ENCODE measurements at places on chromosomes 1 and 21.

DNA sequence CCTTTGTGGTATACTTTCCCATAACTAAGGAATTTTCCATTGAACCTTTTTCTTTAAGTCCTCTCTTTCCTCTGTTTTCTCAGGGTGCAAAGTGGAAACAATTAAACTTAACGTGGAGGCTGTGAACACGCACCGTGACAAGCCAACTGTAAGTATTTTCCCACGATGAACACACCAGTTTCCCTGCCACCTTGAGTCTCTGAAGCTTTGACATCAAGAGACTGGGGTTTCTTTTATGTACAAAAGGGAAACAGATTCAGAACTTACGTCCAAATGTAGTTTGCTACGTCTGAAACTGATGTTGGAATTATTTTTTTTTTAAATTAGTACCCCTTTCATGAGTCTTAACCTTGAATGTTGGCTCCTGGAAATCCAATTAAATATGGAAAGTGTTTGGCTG lies 17.2 kb upstream of the C4BPB start:
- no peak for DNase-seq

DNA sequence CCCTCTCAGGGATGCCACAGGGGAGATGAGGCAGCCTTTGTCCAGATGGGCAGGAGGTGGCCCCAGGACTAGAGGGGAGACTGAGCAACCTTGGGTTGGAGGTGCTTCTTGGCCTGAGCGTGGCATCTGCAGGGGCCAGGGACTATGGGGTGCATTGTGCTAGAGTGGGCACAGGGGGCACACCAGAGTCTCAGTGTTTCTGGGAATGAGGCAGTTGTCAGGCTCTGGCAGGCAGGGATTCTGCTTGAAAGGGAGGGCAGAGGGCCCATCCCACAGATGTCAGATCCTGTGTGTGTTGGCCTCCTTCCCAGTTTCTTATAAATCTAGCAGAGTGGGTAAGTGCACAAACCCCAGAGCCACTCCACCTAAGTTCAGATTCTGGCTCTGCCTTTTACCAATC lies 13.7 kb downstream of the LGR6 start:
- DNase-seq: no peak

- DNase-seq: no peak
Measured at GRCh38 chr1:151504252-151504651, 6.9 kb upstream of the CGN start.

GRCh38 chr1:162430583-162430982 lies 18.6 kb upstream of the SH2D1B start:
- DNase-seq: no peak

GRCh38 chr1:225573216-225573615 lies 79.7 kb downstream of the ENAH start:
- DNase-seq: no peak

- DNase-seq: no peak
Measured at GRCh38 chr1:98002288-98002687, 81.5 kb upstream of the DPYD start.

GRCh38 chr1:44596511-44596910 lies 77.8 kb downstream of the TMEM53 start:
- no peak for DNase-seq

GRCh38 chr1:212182579-212182978 lies 102.6 kb upstream of the PPP2R5A start:
- no peak for DNase-seq

- no peak for DNase-seq
Measured at GRCh38 chr21:31606081-31606874, 53.2 kb upstream of the SOD1 start.

DNA sequence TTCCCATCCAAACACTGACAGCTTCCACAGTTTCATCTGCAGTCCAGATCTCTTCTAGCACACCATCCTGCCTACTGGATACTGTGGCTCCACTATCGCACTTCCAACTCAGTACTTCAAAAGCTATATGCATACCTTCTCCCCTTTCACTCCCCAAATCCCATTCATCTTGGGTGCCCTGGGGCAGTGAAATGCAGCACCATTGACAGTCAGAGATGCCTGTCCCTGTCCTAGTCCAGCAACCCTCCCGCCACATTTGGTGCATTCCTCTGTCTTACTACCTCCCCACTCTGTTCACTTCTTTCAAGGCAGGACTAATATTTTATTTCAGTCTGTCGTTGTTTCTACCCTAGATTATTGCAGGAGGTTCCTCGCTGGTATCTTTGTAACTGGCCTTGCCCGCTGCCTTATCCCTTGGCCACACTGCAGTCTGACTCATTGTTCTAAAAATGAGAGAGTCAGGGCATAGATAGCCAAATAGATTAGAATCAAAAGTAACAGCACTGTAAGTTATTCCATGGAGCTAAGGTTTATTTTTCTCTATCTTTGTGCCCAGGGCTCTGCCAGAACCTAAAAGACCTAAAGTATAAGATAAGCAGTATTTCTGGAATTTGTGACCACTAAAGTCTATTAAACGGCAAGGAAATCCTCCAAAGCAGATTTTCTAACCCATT lies 96.7 kb downstream of the ESRRG start:
- DNase-seq: no peak

DNA sequence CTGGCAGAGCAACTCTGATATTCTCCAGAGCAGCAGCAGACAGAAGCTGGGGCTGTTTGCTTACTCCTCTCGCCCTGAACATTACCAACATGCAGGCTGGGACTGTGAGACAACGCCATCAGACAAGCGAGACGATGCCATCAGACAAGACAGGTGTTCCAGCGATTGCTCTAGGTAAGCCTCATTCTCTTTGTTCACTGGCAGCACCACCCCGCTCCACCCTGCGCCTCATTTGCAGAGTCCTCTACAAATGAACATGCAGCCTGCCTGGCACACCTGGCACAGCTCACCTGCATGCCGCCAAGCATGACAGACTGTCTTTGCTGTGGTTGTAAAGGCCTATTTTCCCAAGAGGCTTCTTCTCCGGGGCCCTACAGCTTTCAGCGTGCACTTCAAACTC lies 346.2 kb downstream of the SMYD3 start:
- no peak for DNase-seq

GRCh38 chr1:156691191-156691590 lies 14.0 kb upstream of the NES start:
- no peak for DNase-seq

DNA sequence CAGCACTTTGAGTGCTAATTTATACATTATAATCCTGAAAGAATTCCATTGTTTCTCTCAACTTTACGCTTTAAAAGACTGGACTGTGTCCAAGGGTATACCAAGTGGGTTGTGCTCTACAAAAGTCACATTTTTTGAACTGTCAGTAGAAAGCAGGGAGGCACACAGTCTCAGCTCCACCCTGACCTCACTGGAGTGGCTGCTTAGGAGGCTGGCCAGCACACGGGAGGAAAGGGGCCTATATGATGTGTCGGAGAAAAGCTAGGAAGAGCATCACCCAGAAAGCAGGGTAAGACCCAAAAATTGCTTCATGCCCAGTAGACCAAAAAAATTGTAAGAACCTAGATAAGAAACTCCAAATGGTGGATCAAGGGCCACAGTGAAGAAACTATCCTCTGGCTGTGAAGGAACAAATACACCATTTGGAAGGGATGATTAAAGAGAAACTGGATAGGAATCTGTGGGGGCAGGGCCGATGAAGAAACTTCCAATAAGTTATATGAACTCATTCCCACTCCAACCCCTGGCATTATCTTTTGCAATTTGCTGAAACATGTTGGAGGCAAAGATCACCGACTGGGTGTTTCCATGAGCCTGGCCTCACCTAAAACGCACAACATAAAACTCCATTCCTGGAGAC lies 1.9 kb downstream of the S100A10 start:
- DNase-seq: no peak

GRCh38 chr1:245999697-246000637 lies 507.1 kb downstream of the SMYD3 start:
- no peak for DNase-seq

GRCh38 chr1:12678350-12678749 lies 34.5 kb downstream of the AADACL4 start:
- no peak for DNase-seq

- DNase-seq: no peak
Measured at GRCh38 chr1:222792744-222793143, 22.1 kb upstream of the DISP1 start.

DNA sequence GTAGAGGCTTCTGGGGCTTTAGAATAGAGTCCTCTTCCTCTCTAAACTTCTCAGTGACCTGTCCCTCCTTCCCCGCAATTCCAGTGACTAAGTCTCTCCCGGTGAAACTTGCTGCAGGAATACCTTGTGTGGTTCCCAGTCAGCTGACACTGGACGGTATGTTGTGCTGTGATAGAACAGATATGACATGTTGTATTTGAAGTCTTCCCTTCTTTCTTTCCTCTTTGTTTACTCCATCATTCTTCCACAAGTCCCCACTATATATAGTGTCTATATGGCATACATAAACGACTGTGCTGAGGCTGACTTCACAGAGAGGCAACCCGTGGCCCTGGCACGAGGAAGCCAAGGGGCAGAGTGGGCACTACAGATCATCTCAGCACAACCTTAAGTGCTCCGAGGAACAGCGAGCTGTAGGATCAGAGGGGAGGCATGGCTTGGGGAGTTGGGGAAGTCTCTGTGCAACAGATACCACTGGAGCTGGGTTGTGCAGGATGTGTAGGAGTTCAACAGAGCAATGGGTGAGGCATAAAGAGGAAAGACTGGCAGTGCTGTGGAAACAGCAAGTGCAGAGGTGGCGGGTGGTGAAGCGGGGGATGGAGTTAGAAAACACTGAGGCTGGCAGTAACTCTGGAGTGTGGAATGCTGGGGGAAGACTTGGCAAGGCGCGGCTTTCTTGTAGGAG lies 237.8 kb downstream of the TRABD2B start:
- no peak for DNase-seq

DNA sequence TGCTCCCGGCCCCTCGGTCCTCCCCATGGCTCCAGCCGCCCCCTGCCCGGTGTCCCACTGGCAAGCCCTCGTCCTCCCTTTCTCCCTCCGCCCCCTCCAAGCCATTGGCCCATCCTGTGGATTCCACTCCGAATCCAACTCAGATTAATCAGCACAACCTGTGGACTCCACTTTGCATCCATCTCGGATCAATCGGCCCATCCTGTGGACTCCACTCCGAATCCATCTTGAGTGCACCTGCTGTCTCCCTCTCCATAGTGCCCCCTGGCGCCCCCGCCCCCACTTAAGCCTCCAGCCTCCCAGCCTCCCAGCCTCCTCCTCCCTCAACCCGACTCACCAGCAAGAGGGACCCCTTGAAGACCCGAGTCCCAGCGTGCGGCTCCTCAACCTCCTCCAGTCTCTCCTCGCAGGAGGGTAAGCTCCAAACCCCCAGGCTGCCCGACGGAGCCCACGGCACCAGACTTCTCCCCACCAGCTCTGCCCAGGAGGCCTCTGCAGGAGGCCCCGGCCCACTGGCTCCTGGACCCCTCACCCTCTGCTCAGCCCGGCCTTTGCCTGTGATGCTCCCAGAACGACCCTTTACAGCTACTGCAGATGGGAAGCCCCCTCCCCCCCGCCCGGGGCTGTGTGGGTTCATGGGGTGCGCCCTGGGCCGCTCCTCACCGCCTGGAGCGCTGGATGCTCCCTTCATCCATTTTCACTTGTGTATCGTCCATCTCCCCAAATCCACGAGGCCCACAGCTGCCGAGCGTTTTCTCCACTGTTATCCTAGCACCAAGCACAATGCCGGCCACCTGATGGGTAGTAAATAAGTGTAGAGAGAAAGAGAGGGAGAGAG lies 40.6 kb upstream of the TSPEAR start:
- DNase-seq: no peak

GRCh38 chr1:37634244-37634991 lies at the start of gene RSPO1:
Gene RSPO1 (minus strand): TSS chr1:37634892. CDS start chr1:37629661, 5,231 bp downstream.
- DNase-seq: no peak

GRCh38 chr1:208834381-208835096 lies 590.4 kb upstream of the PLXNA2 start:
- DNase-seq: no peak

- no peak for DNase-seq
Measured at GRCh38 chr1:19650416-19651140, 6.5 kb downstream of the NBL1 start.

DNA sequence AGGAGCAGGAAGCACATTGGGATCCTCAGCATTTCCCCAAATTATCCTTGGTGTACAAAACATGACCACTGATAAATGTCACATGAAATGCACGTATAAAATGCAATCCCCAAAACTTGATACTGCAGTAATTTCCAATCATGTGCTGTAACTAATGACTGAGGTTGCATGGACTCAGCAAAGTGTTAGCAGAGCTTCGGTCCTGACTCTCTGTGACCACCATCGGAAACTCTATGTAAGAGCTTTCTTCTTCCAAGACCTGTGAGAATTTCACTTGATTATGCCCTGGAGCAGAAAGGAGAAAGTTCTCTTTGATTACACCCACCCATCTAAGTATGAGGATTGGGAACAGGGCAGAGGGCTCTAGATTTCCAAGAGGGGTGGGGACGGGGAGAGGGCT lies 908 bp downstream of the CD53 start:
- no peak for DNase-seq

DNA sequence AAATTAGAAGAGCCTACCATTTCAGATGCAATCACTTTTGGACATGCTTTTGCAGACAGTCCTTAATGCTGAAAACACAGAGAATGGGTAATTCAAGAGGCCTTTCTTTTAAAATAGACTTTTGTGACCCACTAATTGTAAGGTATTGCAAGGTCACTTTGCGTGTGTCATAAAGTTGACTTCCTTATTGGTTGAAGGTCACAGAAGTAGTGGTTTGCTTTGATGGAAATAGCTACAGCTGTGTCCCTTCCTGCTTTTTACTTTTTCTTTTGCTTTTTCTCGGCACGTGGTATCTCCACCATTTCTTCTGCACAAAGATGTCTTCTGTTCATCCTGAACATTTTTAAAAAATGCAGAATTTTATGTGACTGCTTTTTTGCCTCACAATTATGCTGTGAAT lies 146.8 kb downstream of the DYRK1A start:
- DNase-seq: no peak

DNA sequence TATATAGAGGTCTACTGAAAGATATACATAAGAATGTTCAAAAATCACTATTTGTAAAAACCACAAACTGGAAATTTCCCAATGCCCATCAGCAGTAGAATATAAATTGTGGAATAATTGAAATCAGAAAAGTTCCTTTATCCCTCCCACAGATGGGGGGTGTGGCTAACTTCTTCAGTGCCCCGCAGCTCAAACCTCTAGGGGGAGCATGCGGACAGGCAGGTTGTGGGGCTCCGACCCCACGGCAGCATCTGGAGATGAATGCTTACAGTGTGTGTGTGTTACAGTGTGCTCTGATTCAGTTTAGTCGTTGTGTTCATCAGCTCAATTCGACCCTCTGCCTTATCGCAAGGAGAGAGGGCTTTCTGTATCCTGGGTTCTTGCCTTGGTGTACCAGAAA lies 262.1 kb upstream of the LRRC7 start:
- DNase-seq: no peak

All from C1 segment of cervical spinal cord (tissue), 14 donors.